ENCODE measurements at places on chromosomes 2 and 18. TPM values are rescaled to one million over a fixed set of nuclear protein-coding genes. Genes with fewer than 3 reads are reported as not detected.

- no peak for DNase-seq
Measured at GRCh38 chr2:187523325-187523724, 30.9 kb downstream of the TFPI start.

DNA sequence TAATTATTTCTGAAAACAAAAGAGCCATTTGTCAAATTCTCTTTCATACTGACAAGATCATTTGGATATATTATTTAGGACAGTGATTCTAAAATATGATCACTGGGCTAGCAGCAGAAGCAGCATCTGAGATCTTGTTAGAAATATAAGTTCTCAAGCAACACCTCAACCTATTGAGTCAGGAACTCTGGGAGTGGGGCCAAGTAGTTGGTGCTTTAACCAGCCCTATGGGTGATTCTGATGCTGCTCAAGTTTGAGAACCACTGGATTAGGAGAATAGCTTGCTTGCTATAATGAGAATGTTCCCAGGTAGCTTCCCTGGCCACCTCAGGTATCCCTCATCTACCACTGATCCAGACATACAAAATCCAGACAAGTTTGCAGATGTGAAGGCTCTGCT lies 466.9 kb upstream of the CELF4 start:
- DNase-seq = no peak

- no peak for DNase-seq
Measured at GRCh38 chr2:222711315-222711940, 40.0 kb downstream of the MOGAT1 start.

DNA sequence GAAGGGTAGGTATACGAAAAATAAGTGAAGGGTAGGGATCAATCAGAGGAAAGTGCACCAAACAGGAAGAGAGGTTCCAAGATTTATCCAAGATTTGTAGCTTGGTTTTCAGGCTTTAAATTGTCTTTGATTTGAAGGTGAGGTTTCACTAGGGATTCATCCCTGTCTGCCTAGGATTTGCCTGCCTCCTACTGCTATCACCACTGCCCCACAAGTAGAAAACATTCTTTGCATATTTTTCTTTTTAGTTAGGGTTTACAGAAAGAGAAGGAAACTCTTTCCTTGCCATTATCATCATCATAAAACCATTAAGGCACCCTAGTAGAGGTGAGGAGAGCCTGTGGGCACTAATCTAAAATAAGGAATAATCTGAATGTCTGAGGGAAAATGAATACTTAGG lies 45.8 kb upstream of the TANC1 start:
- no peak for DNase-seq

- no peak for DNase-seq
Measured at GRCh38 chr2:3288470-3289170, 89.0 kb downstream of the EIPR1 start.

DNA sequence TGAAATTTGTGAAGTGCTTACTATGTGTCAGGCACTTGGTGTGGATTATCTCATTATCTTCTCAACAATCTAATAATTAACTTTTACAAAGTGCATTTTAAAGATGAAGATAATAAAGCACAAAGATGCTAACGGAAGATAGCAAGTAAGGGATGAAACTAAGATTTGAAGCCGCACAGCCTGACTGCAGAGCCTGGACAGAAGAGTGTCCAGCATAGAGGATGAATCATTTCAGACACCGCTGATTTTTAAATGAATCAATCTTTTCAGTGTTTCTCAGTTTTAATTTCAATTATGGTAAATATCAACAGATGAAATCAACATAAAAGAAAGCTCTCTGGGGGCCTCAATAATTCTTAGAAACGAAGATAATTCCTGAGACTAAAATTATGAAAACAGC lies 24.5 kb upstream of the STAM2 start:
- no peak for DNase-seq

- DNase-seq = no peak
Measured at GRCh38 chr2:19893520-19894133, 8.2 kb downstream of the TTC32 start.

GRCh38 chr2:100730290-100730868 lies 89.6 kb upstream of the NPAS2 start:
- DNase-seq = no peak

- no peak for DNase-seq
Measured at GRCh38 chr2:119489232-119489952, 34.9 kb downstream of the SCTR start.

GALNT13 gene
- 1.9 TPM for polyA plus RNA-seq

SERPINB3 gene
- not detected for polyA plus RNA-seq

GRCh38 chr2:9166579-9167377 lies 39.8 kb upstream of the ASAP2 start:
- no peak for DNase-seq

AMER3 gene
- polyA plus RNA-seq = 0.03 TPM

RBM43 gene
- polyA plus RNA-seq = 14.5 TPM

DNA sequence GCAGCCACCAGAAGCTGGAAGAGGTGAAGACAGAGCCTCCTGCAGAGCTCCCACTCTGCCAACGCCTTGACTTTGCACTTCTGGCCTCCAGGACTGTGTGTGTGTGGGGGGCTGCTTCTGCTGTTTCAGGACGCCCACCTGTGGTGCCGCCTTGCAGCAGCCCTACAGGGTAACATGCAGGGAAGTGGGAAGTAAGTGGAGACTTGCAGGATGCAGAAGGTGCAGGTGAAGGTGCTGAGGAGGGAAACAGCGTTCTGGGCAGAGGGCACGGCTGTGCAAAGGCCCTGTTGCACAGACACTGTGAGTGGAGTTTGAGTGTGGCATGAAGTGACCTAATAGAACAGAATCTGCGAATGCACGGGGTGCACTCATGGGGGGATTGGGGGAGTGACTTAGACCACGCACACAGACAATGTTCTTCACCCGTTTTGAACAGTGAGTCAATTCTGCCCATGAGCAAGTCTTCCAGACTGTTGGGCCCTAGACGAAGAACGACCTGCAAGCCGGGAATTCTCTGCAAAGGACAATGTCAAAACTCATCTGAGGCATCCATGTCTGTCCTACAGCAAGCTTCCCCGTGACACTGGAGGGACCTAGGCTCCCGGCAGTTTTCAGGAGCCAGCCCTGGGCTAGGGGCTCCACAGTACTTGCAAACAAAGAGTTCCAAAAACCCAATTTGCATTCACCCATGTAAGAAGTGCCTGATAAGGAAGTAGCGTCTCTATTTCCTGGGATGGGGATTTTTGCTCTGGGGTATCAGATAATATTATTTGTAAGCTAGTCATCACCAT lies 19.0 kb downstream of the MBP start:
- DNase-seq = no peak

- DNase-seq = no peak
Measured at GRCh38 chr2:105166688-105167087, 74.9 kb upstream of the GPR45 start.

DNA sequence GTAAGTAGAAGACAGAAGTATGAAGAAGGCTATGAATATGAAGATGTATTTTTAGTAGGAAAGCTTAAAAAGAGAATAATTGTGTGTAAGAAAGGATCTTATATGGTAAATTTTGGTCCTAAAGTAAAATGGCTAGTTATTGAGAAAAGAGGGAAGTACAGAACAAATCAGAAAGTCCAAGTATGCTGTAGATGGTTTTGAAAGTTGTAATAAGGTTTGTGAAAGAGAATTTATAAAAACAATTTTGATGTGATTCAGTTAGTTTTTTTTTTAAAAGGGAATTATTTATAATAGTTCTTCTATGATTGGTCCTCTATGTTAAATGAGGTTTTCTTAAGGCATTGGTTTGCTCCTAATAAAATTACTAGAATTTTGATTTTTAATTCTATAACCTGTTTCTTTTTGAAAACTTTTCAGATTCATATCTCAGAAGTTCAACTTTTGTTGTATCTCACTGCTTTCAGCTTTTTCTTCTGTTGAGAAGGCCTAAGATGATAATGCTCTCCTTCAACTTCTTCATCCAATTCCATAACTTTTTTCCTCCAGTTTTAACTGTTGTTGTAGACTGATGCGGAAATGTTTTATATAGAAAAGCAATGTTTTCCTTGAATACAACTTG lies 322.7 kb downstream of the NOL4 start:
- no peak for DNase-seq

GRCh38 chr2:186925514-186925913 lies 76.5 kb upstream of the ZSWIM2 start:
- DNase-seq = no peak

- DNase-seq = no peak
Measured at GRCh38 chr2:234204480-234204879, 154.0 kb downstream of the SPP2 start.

- DNase-seq = no peak
Measured at GRCh38 chr18:79883461-79884293, 67.8 kb downstream of the SLC66A2 start.

DNA sequence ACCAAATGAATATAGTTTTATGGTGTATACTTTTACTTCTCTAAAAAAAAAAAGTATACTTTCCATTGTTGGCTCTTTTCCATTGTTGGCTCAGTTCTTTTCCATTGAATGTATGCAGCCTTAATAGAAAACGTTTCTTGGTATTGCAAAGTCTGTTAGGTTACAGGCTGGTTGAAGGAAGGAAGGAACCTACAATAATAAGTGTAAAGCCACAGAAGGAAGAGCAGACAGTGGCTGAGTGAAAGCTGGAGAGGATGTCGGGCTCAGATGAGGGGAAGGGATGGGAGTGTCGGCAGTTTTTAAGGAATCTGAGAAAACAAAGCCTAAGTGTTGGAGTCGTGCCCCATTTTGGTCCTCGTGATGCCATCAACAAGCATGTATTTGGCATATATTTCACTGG lies 6.8 kb downstream of the COPS8 start:
- DNase-seq = no peak

CDH7 gene
- polyA plus RNA-seq = 16.4 TPM

- DNase-seq = no peak
Measured at GRCh38 chr2:12493031-12493513, 223.7 kb upstream of the TRIB2 start.

DPP10 gene
- polyA plus RNA-seq = 14.9 TPM

LIMS3 gene
- polyA plus RNA-seq = 6.5 TPM

GRCh38 chr2:37471994-37472393 lies 127.6 kb downstream of the QPCT start:
- DNase-seq = no peak

GRCh38 chr2:192286093-192286701 lies 91.5 kb upstream of the TMEFF2 start:
- no peak for DNase-seq

- no peak for DNase-seq
Measured at GRCh38 chr2:42127425-42128424, 41.4 kb upstream of the EML4 start.

CREG2 gene
- polyA plus RNA-seq = 0.40 TPM

TGFA gene
- polyA plus RNA-seq = 21.6 TPM

GRCh38 chr2:126686841-126687485 lies 31.0 kb downstream of the GYPC start:
- no peak for DNase-seq

EML6 gene
- polyA plus RNA-seq = 16.5 TPM

Data from left renal cortex interstitium (tissue), 4 donors.